ENCODE measurements at places on chromosomes 1 and 21.

DNA sequence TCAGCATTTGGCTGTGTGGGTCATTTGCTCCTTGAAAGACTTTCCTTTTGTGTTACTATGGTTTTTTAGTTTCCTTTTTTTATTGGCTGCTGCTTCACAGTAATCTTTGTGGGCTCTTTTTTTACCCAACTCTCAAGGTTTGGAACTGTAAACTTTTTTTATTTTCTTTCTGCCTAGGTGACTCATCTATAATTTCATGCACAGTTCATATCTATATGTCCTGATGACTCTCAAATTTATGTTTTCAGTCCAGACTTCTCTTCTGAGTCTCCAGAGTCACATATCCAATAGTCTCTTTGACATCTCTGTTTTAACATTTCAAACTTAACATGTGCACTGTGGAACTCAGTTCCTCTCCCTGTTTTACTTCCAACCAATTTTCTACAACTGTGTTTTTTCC, 83.4 kb downstream of the ATF6 start:
- DNase-seq, result peak; percentile 28

DNA sequence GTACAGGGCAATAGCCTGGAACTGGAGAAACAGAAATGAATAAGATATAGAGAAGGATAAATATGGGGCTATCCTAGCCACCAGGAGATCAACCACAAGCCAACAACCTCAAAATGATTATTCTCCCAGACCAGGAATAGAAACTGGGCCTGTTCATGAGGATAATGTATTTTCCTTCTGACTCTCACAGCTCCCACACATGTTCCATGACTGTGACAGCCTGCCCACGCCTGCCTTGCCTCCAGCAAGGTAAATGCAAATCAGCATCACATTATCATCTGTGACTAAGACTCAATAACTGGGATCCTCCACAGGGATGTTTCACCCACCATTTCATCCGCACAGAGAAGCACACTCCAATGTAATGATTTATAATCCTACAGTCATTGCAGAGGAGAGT, 3.3 kb downstream of the ENSA start:
- DNase-seq, result no peak

DNA sequence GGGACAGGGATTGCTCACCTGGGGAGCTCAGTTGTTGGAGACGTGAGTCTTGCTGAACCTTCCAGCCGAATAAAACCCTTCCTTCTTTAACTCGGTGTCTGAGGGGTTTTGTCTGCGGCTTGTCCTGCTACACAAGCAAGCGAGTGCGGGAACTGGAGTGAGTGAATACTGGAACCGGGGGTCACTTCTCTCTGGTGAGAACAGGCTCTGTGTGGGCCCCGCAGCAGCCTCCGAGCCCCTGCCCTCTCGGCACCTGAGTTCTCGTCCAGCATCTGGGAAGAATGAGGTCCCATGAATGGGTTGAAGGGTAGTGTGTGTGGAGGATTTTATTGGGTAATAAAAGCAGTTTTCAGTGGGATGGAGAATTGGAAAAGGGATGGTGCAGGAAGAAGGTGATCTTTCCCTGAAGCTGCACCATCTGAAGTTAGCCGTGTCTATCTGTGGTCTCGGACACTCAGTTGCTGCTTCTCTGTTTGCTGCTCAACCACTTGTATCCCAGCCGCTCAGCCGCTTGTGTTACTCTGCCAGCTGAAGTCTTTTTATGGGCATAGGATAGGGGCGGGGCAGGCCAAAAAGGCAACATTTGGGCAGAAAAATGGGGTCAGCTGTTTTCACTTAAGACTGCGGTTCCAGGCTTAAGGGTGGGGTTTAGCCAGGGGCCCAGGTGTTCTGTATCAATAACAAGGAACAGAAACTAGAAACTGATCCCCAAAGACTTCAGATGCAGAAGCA, 450.6 kb upstream of the CAMK1G start:
- DNase-seq, result no peak

DNA sequence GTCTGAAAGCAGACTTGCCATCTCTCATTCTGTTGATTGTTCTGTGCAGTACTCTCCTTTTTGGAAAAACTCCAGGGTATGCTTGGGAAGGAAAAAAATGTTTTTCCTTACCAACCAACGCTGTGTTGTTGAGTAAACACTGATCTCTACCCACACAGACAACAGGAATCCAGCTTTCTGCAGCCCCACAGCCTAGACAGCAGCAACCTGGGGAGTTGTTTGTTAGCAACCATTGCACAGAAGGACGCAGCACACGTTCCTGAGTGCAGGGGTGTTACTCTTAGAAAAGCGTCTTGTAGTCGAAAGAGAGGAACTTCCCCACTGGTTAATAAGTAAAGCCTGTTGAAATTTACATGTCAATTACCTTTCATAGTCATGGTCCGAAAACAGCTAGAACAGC, 56.6 kb downstream of the SMYD2 start:
- peak; percentile 67 for DNase-seq

DNA sequence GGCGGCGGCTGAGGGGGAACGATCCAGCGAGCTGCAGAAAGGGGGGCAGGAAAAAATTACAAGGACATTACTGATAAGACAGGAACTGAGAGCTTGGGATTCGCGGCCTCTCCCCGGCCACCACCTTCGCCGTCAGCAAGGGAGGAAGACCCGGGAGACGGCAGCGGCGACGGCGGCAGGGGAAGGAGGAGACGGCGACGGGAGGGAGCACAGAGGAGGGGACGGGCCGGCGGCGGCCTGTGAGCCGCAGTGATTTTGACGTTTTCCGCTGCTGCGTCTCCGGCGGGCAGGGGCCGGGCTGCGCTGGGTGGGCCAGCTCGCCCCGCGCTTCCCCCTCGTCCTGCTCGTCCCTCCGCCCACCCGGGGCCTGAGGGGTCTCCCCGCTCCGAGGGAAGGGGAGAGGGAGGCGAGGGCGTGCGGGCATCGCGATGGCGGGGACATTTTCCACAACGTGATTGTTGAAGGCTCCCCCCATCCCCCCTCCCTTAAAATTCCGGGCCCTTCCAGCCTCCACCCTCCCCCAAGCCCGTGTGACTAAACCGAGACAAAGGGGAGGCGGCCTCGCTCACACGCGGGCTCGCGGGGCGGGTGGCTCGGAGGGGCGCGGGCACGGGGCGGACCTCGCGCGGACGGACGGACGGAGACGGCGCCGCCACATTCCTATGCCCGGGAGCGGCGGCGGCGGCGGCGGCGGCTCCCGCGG, 407 bp downstream of the CAMSAP2 start:
- peak; percentile 85 for DNase-seq

DNA sequence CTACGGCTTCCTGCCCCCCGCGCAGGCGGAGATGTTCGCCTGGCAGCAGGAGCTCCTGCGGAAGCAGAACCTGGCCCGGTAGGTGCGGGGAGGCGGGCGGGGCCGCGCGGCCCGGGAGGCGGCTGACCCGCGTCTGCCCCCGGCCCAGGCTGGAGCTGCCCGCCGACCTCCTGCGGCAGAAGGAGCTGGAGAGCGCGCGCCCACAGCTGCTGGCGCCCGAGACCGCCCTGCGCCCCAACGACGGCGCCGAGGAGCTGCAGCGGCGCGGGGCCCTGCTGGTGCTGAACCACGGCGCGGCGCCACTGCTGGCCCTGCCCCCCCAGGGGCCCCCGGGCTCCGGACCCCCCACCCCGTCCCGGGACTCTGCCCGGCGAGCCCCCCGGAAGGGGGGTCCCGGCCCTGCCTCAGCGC, 16.6 kb downstream of the NOC2L start:
- DNase-seq, result no peak

- DNase-seq, result no peak
Measured at GRCh38 chr21:41864311-41865001, 14.7 kb downstream of the PRDM15 start.

DNA sequence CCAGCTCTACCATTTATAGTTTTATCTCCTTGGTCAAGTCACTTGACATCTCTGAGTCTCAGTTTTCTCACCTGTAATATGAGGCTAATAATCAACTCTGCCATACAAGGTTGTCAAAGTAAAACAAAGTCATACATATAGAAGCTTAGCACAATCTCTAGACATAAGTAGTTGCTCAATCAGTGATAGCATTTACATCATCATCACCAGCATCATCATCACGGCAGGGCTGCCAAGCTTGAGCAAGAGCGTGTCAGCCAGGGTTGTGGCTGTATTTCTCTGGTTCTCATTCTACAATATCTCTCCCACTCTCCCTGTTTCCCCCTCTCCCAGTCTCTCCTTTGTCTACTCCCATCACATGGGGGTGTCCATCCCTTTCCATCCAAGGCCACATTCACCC, 41.7 kb upstream of the COA6 start:
- DNase-seq, result no peak

GRCh38 chr1:44355582-44356305, 687 bp upstream of the ERI3 start:
- no peak for DNase-seq

DNA sequence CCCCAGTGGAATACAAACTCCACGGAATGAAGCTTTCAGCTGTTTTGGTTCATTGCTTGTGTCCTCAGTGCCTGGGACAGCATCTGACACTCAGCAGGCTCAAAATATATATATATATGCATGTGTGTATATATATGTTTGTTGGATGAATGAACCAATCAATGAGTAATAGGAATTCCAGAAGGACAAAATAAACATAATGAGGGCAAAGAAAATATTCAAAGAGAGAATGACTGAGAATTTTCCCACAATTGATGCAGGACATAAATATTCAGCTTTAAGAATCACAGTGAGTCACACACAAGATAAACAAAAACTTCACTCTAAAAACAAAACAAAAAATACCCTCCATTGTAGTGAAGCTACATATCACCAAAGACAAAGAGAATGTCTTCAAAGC, 64.0 kb downstream of the CHD5 start:
- no peak for DNase-seq

GRCh38 chr1:54391450-54392209, 14.6 kb downstream of the SSBP3 start:
- DNase-seq, result no peak

DNA sequence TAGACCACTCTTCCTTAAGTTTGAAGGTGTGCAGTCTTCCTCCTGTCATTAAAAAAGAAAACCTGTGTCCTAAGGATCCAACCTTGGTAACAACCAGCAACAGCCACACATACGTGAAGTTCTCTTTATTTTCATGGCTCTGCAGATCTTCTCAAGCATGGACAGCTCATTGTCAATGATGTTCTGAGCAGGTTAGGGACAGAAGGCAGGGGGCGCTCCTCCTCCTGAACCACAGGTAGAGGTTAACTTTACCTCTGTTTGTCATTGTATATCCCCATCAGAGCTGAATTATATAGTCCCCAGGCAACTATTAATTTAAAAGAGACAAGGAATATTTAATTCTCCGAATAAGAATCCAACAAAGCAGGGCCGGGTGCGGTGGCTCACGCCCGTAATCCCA, 52.5 kb upstream of the CR2 start:
- DNase-seq, result no peak

DNA sequence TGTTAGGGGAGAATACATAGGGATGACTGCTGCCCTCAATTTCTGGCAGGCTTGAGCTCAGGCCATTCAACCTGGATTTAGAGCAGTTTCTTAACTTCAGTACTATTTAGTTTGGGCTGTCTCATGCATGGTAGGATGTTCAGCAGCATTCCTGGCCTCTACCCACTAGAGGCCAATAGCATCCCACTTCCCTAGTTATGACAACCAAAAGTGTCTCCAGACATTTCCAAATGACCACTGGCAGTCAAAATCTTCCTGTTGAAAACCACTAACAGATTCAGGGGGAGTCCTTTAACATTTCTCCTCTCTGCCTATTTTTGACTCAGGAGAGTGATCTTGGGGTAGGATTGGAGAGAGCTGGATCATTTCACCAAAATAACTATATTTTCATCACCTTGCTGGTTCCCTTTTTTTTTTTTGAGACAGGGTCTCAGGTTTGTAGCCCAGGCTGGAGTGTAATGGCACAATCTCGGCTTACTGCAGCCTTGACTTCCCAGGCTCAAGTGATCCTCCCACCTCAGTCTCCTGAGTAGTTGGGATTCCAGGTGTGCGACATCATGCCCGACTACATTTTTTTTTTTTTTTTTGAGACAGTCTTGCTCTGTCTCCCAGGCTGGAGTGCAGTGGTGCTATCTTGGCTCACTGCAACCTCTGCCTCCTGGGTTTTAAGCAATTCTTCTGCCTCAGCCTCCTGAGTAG, 8.7 kb downstream of the GNAT2 start:
- peak; percentile 56 for DNase-seq

DNA sequence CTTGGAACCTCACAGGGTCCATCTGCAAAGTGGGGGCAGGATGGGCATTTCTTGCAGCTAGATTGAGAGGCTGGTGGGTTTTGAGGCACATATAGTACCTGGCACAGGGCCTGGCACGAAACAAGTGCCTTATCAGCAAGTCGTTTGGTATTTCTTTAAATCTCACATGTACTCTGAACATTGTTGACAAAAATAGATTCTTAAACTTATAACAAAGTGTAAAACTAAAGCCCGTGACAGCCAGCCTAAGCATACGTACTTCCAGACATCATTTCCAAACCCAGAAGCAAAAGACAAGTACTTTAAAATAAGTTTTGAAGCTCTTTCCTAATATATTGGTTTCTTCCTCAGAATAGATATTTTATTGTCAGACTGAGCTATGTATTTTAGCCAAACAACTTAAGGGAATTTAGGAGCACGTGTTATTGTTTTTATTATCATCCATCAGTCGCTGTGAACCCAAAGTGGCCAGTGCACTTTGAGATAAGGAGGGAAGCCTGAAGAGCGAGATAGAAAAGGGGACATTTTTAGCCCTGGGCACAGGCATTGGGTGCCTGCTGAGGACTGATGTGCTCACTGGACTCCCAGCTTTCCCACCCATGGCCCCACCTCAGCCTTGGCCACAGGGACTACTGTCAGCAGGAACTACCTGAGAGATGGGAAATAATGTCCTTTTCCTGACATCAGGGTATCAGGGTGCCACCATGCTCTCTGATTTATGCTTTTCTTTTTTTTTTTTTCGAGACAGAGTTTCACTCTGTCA, 3.0 kb downstream of the FBLIM1 start:
- DNase-seq, result no peak

- no peak for DNase-seq
Measured at GRCh38 chr21:17476006-17476405, 36.8 kb upstream of the CXADR start.

- DNase-seq, result no peak
Measured at GRCh38 chr1:71792264-71792663, 490.1 kb downstream of the NEGR1 start.

DNA sequence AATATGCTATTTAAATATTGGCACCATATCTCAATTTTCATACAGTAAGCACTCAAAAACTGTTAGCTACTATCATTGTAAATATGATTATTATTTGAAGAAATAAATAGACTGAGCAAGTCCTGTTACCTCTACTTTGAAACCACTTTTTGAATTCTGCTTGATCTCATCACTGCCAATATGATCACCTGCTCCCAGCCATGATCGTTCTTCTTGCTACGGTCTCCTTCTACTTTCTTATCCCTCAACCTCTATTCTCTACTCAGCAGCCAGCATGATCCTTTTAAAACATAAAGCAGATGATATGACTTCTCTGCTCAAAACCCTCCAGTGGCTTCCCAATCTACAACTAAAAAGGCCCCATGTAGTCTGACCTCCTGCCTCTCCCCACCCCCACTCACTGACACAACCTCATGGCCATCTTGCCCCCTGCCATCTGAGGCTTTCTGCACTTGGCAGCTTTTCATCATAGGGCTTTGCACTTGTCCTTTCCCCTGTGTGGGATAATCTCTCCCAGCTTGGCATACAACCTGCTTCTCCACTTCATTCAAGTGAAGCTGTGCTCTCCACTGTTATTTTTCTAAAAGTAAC, 27.2 kb downstream of the CD34 start:
- DNase-seq, result no peak

- no peak for DNase-seq
Measured at GRCh38 chr21:42404539-42404938, 837 bp downstream of the UBASH3A start.

GRCh38 chr1:37258068-37258467, 216.3 kb upstream of the ZC3H12A start:
- DNase-seq, result no peak

GRCh38 chr1:24735156-24735508, 10.1 kb upstream of the CLIC4 start:
- no peak for DNase-seq

Measured in fibroblast of skin of right quadriceps (primary cell).